ENCODE measurements at places on chromosomes 12 and 14. TPM values are rescaled to one million over a fixed set of nuclear protein-coding genes. Genes with fewer than 3 reads are reported as not detected.

SLC4A8 gene
- under 0.01 TPM for total RNA-seq

GALC gene
- total RNA-seq = 28.4 TPM

RAD9B gene
- total RNA-seq = not detected

SOX5 gene
- total RNA-seq = 0.70 TPM

IL23A gene
- not detected for total RNA-seq

SLC10A1 gene
- total RNA-seq = not detected

AICDA gene
- not detected for total RNA-seq

SERPINA3 gene
- total RNA-seq = 80.7 TPM

ZNF26 gene
- 1.9 TPM for total RNA-seq

RTN1 gene
- total RNA-seq = 0.35 TPM

FGF23 gene
- total RNA-seq = not detected
